ENCODE measurements at places on chromosomes 16 and 17.

GRCh38 chr16:63442246-63442645 is 1406.0 kb upstream of the CDH8 start:
- H3K4me1 ChIP-seq: no peaks in the 10 kb centered on the region
- no peaks in the 10 kb centered on the region for H3K36me3 ChIP-seq
- no peak for DNase-seq
- H3K27me3 ChIP-seq: no peaks in the 10 kb centered on the region
- no peak overlapping the region for H3K4me3 ChIP-seq

GRCh38 chr16:86424985-86425384 is 85.3 kb upstream of the FOXF1 start:
- no peak overlapping the region for H3K27ac ChIP-seq
- no peak for DNase-seq
- no peaks in the 10 kb centered on the region for H3K36me3 ChIP-seq
- no peak overlapping the region for H3K4me3 ChIP-seq
- H3K4me1 ChIP-seq: no peaks in the 10 kb centered on the region

DNA sequence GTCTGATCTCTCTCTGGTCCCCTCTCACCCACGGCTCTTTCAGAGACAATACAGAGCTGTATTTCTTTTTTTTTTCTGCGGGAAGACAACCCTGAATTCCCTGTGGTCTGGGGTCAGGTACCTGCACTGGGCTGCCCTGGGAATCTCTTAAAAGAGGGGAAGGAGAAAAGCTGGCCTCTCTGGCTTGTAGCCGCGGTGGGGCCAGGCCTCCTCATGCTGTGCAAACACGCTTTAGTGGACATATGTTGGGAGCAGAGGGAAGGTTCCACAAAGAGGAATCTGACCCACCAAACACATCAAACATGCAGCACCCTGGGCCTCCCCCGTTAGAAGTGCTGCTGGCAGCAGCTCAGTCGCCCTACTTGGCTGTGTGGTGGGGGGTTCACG is 143.7 kb upstream of the ZFHX3 start:
- H3K36me3 ChIP-seq: no peaks in the 10 kb centered on the region
- no peak overlapping the region for H3K27ac ChIP-seq
- no peaks in the 10 kb centered on the region for H3K27me3 ChIP-seq
- no peak for DNase-seq
- no peak overlapping the region for H3K4me3 ChIP-seq

- H3K36me3 ChIP-seq: no peaks in the 10 kb centered on the region
- H3K4me3 ChIP-seq: no peak overlapping the region
- no peaks in the 10 kb centered on the region for H3K27me3 ChIP-seq
These were observed 24.5 kb downstream of the NLRC5 start for GRCh38 chr16:57013902-57014301.

GRCh38 chr17:44928950-44929720 is 13.8 kb upstream of the GFAP start:
- no peak for DNase-seq
- no peak overlapping the region for H3K4me3 ChIP-seq
- no peaks in the 10 kb centered on the region for H3K4me1 ChIP-seq

DNA sequence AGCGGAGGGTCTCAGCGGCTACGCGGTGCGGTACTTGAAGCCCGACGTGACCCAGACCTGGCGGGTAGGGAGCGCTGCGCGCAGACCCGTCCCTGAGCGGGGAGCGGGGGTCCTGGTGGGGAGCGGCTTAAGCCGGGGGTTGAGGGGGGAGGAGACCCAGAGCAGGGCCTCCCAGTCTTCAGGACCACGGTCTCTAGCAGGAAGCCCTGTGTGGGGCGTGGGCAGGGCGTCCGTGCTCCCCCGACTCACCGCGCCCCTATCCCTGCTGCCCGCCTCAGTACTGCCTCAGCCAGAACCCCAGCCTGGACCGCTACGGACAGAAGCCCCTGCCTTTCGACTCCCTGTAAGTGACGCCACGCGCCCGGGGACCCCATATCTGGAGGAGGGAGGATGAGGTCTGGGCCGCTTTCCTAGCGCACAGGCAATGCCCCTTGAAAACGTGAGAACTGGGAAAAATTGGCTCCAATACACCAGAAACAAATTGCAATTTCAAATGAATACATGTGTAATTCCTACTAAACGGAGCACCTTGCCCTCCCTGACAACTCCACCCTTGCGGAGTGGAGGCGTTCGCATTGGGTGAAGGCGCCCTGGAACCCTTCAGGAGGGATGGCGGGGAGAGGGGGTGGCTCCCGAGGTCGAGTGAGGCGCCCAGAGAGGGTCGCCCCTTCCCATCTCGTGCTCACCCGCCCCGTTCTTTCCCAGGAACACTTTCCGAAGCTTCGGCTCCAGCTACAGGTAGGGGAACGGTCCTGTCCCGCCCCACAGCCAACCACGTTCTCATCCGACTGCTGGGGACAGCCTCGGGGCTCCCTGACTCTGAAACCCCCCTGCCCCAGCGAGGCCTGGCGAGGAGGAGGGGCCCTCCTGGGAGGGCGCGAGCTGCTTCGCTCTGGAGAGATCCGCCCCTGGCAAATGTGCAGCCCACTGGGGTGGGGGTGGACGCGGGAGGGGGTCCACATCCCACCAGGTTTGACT is 14.6 kb upstream of the CNGB1 start:
- DNase-seq: peak; percentile 32
- peaks cover 20% of the 10 kb centered on the region for H3K27me3 ChIP-seq
- H3K4me3 ChIP-seq: peak overlapping the region; percentile 39
- H3K4me1 ChIP-seq: peaks cover 12% of the 10 kb centered on the region
- H3K27ac ChIP-seq: no peak overlapping the region

GRCh38 chr17:45333702-45334092 is 16.9 kb upstream of the MAP3K14 start:
- H3K4me3 ChIP-seq: no peak overlapping the region
- no peak overlapping the region for H3K27ac ChIP-seq
- DNase-seq: no peak
- H3K4me1 ChIP-seq: no peaks in the 10 kb centered on the region
- H3K27me3 ChIP-seq: no peaks in the 10 kb centered on the region

DNA sequence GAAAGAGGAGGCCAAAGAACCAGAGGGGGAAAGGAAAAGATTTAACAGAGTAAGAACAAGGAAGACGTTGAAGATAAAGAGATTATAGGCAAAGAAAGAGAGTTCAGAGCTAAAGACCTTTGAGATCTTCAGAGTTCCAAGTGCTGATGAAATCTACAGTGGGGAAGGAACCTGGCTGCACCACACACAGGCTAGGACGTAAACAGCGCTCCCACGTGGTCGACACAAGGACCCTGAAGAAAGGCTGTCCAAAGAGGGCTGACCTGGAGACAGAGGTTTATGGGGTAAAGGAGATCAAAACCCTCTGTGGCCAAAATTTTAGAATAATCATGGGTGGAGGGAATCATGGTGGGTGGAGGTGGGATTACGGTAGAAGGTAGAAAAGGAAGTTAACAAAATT is 121.6 kb downstream of the PMP22 start:
- no peak overlapping the region for H3K27ac ChIP-seq
- no peak for DNase-seq
- no peak overlapping the region for H3K4me3 ChIP-seq
- H3K27me3 ChIP-seq: no peaks in the 10 kb centered on the region
- H3K36me3 ChIP-seq: no peaks in the 10 kb centered on the region
- no peaks in the 10 kb centered on the region for H3K4me1 ChIP-seq

GRCh38 chr17:78576389-78577112 is 645 bp downstream of the DNAH17 start:
- H3K36me3 ChIP-seq: no peaks in the 10 kb centered on the region
- DNase-seq: no peak
- H3K4me1 ChIP-seq: no peaks in the 10 kb centered on the region

Data from trophoblast cell (in vitro differentiated cells and primary cell).